ENCODE measurements at places on chromosomes 1 and 21.

DNA sequence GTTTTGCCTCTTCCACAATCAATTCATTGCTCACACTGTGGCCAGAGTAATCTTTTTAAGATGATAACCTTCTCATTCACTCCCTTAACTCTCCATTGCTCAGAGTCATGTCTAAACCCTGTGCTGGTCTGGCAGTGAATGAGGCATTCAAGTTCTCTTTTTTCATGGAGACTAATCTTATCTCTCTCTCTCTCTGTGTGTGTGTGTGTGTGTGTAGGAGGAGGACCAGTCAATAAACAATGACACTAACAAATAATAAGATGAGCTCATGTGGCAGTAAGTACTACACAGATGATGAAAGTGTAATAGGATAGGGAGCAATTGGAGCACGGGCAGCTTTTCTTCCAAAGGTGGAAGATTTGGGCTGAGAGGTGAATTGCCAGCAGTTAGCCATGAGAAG, 122.0 kb upstream of the B3GALT2 start:
- no peak for DNase-seq

DNA sequence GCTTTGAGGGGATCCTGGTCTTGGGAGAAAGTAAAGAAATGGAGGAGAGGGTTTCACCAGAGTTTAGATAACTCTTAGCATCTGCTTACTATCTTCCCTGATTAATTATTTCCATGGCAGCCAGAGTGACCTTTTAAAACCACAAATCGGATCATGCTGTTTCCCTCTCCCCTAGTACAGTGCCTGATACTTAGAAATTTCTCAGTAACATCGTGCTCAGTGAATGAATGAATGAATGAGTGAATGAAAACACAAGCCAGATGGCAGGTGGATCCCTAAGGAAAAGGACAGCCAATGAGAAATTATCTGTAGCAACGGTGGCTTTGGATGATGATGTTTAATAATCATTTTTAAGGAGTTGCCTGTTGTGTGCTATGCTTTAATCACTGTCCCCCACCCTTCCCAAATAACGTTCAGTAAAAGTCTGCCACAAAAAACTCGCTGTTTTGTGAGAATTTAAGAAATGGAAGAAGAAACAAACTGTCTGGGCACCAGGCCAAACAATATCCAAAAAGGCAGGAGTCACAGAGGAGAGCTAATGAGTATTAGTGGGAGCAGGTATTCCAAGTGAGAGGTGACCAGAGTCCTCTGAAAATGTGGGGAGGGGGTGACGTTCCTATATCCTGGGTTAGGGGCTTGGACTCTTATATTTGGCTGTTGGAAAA, 737 bp upstream of the SMAP2 start:
- no peak for DNase-seq

DNA sequence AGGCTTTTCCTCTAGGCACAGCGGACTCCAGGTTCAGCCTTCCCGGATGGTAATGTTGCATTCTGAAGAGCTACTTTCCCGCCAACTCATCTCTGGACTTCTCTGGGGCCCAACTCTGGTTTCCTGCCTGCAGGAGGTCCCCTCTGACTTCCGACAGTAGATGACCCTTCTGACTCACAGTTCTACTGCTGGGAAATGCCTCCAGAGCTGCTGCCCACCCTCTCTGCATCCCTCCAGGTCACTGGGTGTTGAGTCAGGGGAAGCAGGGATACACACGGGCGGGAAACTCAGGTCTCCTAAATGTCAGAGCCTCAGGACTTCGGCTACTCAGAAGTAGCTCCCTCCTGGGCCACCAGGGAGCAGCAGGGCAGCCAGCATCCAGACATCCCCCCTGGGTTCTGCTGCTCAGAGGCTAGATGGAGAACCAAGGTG, 2.1 kb upstream of the KIF21B start:
- peak; percentile 66 for DNase-seq

- DNase-seq = no peak
Observed at GRCh38 chr21:21713651-21714180, 715.5 kb downstream of the NCAM2 start.

DNA sequence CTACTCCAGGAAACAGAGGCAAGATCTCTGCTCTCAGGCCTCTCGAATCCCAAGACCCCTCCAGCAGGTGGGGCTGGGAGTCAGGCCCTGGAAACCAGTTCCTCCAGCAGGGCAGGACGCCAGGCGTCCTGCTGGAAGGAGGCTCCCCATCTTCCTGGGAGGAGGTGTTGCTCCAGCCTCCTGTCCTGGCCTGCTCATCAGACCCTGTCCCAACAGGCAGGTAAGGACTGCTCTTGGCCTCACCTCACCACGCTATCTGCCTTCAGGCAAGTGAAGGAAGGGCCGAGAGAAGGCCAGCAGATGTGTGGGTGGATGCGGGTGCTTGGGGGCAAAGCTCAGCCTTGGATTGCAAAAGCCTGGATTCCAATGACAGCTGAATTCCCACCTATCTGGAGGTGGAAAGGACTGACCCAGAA, 82.9 kb downstream of the SSBP3 start:
- DNase-seq = peak; percentile 66

- DNase-seq = no peak
Observed at GRCh38 chr1:59645893-59646292, 168.9 kb upstream of the HOOK1 start.

DNA sequence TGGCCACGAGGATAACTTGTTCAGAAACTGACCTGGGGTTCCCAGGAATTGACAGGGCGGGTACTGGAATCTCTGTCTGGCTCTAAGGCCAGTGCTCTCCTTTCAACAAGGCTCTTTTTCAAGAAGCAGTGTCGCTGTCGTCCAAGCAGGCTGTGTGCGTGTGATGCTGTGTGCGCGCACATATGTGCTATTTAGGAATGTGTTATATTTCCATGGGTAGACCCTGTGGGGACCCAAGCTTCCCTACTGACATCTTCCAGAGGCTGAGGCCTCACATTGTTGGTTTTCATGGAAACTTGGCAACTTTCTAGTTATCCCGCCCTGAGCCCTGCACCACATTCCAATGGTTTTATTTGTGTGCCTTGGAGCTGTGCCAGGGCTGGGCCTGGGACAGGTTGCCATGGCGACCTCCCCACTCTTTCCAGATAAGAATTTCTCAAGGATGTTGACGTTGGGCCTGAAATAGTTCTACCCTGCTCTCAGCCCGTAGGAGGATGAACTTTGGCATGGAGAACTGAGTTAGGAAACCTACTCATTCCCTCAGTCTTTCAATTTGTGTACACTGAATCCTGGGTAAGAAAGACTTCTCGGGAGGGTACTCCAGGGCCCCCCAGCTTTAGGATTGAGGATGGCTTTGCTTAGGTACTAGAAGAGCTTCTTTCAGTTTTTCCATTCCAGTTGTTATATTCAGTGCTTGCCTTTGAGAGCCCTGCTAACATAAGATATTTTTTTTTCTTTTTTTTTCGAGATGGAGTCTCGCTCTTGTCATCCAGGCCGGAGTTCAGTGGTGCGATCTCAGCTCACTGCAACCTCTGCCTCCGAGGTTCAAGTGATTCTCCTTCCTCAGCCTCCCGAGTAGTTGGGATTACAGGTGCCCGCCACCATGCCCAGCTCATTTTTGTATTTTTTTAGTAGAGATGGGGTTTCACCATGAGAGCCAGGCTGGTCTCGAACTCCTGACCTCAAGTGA, 38.8 kb upstream of the SRSF10 start:
- DNase-seq = peak; percentile 50

DNA sequence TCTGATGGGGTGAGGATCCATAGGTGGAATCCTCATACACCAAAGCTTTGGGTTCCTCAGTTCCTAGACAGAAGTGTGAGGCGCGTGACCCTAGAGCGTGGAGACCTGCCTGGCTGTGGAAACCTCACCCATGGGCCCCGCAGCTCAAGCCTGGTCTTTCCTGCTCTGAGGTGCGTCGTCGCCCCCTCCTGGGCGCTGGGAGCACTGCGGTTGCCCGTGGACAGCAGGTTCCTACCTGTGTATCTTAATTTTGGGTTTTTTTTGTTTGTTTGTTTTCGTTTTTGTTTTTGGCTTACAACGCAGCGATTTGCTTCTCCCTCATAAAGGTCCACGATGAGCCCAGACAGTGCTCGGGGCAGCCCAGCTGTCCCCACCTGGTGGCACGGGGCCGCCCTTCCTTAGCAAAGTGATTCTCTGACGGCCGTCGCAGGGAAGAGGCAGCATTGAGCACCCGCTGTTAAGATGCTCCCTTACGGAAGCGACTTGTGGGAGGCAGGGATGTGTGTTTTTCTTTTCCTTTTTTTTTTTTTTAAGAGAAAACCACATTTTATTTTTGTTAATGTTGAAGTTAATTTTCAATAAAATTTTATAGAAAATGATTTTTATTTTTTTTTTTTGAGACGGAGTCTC, 36.5 kb upstream of the TRAPPC10 start:
- peak; percentile 76 for DNase-seq

DNA sequence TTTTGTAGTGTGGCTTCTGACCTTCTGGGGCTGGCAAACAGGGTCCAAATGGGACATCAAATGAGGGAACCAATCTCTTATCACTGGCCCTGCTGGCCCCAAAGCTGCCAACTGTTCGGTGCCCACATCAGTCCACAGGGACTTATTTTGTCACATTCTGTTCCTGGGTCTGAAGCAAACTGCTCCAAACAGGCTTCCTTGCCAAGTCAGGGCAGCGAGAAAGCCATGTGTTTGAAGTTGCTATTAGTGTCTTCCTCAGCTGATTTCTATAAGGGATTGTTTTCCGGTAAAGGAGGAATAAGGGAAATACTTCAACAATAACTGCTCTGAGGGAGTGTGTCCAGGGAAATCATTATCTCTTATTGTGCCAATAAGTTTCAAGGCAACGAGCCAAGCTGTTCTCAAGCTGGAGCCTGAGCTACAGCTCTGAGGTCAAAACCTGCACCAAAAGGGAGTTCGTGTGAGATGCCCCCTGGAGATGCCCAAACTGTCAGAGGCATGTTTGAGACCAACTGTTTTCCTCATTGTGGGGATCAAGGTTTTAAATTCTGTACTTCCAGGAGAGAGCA, 381.4 kb upstream of the PROX1 start:
- no peak for DNase-seq

- no peak for DNase-seq
Observed at GRCh38 chr1:193415256-193415655, 228.8 kb upstream of the B3GALT2 start.

GRCh38 chr1:113242481-113242880, 147.8 kb upstream of the MAGI3 start:
- no peak for DNase-seq

DNA sequence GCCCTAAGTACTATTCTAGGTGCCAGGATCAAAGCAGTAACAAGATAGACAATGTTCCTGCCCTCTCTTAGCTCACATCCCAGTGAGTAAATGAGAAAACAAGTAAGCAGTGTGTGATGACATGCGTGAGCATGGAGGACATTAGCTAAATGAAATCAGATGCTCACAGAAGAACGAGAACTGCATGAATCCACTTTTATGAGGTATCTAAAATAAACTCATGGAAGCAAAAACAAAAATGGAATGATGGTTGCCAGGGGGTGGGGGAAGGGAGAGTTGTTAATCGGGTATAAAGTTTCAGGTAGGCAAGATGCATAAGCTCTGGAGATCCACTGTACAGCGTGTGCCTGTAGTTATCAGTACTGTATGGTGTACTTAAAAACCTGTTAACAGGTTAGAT, 195.1 kb downstream of the HHAT start:
- DNase-seq = no peak
